ENCODE measurements at places on chromosomes 1 and 21.

DNA sequence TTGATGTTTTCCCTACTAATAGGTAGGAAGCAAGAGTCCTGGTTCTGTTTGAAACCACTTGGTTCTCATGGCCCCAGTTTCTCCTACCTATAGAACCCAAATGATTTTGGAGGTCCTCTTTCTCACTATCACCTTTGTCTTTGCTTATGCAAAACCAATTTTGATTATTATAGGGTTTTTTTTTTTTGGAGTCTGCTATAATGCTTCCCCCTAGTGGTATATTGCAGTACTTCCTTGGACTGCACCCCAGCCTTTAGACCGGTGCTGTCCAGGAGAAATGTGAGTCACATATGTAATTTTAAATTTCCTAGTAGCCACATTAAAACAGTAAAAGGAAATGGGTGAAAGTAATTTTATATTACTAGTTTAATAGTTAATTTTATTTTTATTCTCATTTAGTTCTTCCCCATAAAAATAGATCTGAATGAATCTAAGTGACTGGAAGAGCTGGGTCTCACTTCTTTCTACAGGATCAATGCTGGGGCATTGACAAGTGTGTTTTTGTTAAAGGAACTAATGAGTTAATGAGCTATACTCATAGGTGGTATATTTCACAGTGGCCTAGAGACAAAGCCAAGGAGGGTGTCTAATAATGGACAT, 10.6 kb downstream of the FCMR start:
- no peak for DNase-seq

GRCh38 chr1:175191659-175192058, 917 bp downstream of the KIAA0040 start:
- DNase-seq: no peak

GRCh38 chr1:111891566-111891965, 97.9 kb downstream of the KCND3 start:
- DNase-seq: no peak

DNA sequence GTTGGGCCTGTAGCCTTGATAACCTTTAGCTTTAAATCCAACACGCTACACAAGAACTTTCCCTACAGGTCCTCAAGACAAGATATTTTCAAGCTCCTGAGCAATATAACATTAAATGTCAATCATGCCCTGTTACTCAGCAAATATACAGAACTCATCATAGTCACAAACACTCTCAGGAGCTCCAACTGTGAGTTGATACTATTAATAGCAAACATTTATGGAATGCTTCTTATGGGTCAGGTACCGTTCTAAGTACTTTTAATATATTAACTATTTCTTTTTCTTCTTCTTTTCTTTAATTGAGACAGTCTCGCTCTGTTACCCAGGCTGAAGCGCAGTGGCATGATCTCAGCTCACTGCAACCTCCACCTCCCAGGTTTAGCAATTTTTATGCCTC, 10.1 kb downstream of the EYA3 start:
- DNase-seq: no peak

GRCh38 chr1:24769656-24770651, 24.7 kb downstream of the CLIC4 start:
- no peak for DNase-seq
